ENCODE measurements at places on chromosomes 7 and 10.

- DNase-seq: no peak
Measured at GRCh38 chr7:73599916-73600315, 21.5 kb upstream of the TBL2 start.

DNA sequence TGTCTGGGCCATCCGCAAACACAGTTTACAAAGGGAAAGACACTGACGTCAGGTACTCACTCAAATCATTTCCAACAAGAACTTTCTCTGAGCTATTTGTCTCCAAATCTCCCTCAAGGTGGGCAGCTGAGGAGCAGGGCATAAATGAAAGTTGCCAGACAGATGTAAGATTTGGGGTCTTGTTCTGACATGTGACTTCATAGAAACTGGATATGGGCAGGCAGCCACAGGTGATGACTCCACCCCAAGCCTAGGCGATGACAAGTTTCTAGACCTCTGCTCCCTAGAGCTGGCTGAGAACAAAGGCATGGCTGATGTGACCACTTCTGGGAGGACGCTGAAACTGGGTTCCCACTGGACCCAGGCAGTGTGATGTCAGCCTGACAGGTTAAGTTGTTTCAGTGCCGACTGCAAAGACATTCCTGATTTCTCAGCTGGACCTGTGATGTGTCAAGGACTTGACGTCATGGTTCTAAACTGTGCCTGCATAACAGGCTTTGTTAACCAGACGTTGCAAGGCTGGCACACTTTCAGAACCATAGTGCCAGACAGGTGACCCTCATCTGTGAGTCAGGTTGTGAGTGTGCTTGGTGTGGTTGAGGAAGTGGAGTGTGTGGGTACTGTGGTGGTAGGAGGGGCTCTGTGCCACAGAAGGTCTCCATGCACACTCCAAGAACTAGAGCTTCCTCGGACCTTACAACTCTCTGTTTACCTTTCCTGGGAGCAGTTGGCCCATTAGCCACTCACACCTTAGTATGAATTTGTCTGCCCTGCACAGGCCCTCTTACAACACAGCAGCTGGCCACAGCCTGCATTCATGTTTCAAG lies 39.9 kb upstream of the EBF3 start:
- DNase-seq: no peak

DNA sequence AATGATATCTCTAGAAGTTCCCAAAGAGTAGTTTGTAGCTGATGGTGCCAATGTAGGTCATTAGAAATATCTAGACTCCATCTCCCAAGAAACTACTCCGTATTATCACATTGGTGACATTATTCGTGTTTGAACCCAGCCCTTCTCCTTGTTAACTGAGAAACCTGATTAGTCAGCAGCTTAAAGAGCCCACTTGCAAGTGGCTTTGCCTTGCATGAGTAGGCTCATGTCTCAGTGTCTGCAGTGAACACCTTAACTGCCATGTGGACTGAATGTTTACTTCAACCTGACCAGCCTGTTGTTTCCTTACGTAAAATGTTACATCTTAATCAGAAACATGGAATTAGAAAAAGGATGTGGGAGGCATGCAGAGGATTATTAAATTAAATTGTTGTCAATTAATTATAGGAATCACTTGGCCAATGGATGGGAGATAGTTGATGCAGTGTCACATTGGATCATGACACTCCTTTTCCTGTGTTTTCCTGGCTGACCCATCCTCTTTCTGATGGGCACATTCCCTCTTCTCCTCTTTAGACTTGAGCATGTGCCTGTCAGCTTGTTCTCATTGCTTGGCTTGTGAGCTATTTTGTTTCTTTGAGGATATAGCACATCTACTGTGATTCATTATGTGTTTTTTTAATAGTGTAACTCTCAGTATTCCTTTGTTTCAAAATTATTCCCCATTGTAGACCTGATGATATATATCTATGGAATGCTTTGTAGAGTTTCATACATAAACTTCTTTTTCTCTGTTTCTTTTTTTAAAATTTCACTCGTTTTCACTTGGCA lies 18.0 kb downstream of the STARD3NL start:
- peak; percentile 52 for DNase-seq

DNA sequence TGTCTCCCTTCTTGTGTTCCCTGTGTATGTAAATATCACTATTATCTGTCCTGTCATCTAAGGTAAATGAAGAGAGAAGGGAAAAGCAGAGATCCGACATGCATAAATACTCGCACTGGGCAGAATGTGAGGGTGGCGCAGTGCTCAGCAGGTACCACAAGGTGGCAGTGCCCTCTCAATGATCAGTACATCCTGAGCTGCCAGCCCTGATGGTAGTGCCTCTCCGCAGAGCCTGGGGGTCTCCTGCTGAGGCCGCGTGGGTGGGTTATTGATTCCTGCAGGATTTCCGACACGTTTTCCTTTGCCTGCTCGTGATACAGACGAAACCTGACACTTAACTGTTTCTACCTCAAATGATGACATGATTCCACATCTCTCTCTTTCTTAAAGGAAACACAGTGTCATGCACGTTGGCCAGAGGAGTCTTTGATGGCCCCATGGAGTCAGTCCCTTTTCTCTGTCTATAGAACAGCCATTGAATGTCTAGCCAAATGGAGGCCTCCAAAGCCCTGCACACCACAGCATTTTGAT lies 19.8 kb downstream of the RGR start:
- DNase-seq: peak; percentile 56

- no peak for DNase-seq
Measured at GRCh38 chr10:124903111-124903510, 38.8 kb upstream of the ZRANB1 start.

DNA sequence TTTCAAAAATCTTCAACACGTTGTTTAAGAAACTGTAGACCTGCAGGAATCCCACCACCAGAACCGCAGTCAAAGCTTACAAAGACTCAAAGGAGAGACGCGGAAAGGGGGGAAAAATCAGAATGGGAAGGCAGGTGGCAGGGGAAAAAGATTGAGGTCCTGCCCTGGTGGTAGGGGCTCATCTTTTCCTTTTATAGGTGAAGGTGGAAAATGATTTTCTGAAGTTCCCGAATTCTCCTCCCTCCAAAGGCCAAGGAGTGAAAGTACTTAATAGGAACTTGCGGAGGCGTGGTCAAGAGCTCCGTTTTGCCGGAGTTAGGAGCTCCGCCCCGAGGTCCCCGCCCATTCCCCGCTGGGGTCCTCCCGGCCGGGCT lies 724 bp downstream of the BBIP1 start:
- peak; percentile 97 for DNase-seq

- DNase-seq: no peak
Measured at GRCh38 chr7:151082141-151083070, 887 bp downstream of the TMUB1 start.

DNA sequence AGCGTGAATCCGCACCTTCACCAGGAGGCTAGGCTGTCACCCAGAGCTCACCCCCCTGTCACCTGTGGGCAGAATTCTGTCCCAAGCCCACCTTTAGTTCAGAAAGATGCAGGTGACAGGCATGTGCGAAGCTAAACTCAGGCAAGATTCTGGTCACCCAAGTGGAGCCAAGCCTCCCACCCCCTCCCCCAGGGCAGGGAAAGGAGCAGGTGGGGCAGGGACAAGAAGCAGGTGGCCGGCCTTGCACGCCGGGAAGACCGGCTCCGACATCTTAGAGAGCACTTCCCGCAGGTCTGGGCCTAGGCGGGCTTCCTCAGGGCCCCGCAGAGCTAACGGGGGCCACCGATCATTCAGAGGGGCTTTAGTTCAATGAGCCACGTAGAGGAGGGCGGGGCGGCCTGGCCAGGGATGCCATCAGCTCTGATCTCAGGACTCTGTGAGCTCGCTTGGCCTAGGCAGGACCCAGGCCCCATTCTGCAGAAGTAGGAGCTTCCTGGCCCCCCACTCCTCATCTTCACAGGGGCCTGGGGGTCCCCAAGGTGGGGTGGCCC lies 19.9 kb downstream of the UNCX start:
- DNase-seq: no peak

GRCh38 chr7:158378978-158379377 lies 208.6 kb downstream of the PTPRN2 start:
- no peak for DNase-seq

- no peak for DNase-seq
Measured at GRCh38 chr10:79009145-79009544, 59.6 kb upstream of the ZMIZ1 start.

GRCh38 chr10:103757531-103758293 lies 97.7 kb downstream of the SH3PXD2A start:
- peak; percentile 81 for DNase-seq

- no peak for DNase-seq
Measured at GRCh38 chr10:97412891-97413304, 11.8 kb upstream of the RRP12 start.

DNA sequence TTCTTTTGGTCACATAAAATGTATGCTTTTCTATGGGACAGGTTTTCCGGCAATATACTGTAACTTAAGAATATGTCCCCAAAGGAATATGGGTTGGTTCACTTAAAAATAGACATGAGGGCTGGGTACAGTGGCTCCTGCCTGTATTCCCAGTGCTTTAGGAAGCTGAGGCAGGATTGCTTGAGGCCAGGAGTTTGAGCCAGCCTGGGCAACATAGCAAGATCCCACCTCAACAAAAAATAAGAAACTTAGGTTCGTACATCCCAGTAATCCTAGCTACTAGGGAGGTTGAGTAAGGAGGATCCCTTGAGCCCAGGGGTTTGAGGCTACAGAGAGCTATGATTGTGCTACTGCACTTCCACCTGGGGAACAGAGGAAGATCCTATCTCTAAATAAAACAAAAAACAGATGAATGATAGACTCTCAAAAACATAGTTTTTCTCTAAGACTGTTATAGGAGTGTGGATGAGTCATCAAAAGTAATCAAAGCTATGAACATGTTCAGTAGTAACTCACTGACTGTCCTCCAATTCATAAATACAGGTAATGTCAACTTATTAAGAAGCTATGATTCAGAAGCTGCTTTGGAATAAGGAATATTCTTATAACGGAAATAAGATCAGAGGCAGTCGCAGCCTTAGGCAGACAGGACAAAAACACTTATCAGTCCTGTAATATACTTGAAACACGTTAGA lies 2.6 kb upstream of the SEC31B start:
- DNase-seq: no peak

DNA sequence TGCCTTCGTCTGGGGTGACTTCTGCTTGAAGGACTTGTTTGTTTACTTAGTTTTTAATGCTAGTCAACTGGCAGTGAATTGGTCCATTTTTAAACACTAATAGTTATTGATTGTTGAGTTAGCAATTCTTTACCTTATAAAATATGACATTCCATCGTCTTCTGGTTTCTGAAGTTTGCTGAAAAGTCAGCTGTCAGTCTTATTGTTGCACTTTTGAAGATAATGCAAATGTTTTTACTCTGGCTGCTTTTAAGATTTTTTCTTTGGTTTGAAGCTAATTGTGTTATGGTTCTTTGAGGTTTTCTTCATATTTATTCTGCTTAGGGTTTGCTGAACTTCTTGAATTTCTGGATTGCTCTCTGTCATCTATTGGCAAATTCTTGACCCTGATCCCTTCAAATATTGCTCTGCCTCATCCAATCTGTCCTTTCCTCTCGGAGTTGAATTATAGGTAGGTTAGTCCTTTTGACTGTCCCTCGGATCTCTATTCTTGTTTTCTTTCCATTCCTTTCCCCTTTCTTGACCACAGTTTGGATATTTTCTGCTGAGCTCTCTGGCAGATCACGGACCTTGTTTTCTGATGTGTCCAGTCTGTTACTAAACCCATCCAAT lies 24.2 kb downstream of the MGMT start:
- peak; percentile 2 for DNase-seq

DNA sequence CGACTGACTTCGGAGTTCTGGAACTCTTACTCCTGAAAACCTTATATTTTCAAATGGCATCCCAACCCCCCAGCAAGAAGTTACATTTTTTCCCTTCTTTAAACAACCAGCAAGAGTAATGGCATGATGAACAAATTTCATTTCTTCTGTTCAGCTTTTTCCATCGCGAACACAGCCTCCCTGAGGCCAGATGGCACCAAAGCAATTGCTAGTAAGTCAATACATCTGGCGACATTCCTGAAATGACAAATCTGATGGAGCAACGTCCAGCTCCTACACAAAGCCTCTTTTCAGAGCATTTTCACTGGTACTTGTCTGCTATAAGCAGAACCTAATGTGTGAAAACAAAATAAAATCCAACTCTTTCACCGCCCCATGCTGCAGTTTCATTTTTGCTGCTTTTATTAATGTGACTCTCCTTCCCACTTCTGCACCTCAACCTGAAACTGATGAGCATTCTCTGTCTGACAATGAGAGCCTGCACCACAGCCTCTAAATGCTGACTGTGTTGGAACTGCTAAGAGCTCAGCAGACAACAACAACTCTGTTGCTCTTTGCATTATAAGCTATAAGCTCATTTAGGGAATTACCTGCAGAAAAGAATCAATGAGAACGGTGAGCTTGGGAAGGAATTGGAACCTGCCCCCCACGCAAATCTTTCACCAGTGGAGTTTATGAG lies 229.8 kb downstream of the FGFR2 start:
- DNase-seq: no peak

- DNase-seq: peak; percentile 90
Measured at GRCh38 chr10:92972066-92972870, 88.3 kb upstream of the CYP26C1 start.

DNA sequence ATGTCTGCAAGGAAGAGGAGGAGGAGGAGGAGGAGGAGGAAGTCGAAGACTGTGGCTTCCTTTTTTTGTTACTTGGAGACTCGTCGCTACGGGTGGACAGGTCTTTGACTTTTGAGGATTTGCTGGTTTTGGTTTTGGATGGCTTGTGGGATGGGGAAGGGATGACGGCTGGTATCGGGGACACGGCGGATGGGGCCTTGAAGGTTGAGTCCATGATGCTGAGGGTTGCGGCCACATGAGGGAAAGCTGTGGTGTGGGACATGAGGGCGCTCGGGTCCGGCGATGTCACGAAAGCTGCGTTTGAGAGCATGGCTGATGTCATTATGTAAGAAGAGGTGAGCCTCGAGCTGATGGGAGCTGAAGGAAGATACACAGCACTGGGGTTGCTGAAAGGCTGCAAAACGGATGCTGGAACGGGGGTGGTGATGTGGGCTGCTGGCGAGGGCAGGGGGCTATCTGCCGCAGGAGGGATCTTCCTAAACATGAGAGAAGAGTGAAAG lies 33.1 kb upstream of the EFCAB10 start:
- no peak for DNase-seq

- no peak for DNase-seq
Measured at GRCh38 chr7:133858311-133858710, 268.8 kb upstream of the LRGUK start.

- no peak for DNase-seq
Measured at GRCh38 chr7:152899004-152899403, 139.5 kb downstream of the ACTR3B start.

GRCh38 chr10:77163670-77164348 lies 473.8 kb downstream of the KCNMA1 start:
- DNase-seq: peak; percentile 98

DNA sequence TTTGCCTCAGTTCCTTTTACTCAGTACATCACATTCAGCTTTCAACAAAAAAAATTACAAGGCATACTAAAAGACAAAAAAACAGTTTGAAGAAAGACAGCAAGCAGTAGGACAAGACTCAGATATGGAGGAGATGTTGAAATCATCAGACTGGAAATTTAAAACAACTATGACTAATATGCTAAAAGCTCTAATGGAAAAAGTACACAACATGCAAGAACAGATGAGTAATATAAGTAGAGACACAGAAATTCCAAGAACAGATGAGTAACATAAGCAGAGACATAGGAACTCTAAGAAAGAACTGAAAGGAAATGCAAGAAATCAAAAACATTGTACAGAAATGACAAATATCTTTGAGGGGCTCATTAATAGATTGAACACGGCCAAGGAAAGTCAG lies 402.6 kb downstream of the NEBL start:
- DNase-seq: no peak

GRCh38 chr7:131607291-131608115 lies 51.1 kb upstream of the PODXL start:
- no peak for DNase-seq
